Right lung (tissue), 10 donors: ENCODE measurements at places on chromosomes 2 and 18. TPM values are rescaled to one million over a fixed set of nuclear protein-coding genes. Genes with fewer than 3 reads are reported as not detected.

RAX gene
- not detected for polyA plus RNA-seq

GRCh38 chr18:77131100-77131651, 1.4 kb downstream of the MBP start:
- no peak for DNase-seq

DNA sequence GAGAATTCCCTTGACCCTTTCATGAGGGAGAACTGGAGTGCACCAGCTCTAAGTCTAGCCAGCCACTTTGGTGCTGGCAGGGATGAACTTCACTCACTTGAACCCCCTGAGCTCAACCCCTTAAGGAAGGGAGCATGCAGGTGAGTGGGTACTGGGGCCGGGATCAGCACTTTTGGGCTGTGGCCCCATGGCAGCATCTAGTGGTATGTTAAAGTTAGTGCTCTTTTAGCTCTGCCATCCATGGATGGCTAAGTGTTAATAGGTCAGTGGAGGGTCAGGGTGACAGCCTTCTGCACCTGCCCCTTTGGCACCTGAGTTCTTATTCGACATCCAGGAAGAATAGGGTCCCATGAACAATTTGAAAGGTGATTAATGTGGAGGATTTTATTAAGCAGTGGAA, 689.0 kb upstream of the FSHR start:
- no peak for DNase-seq

ZNF521 gene
- 56.8 TPM for polyA plus RNA-seq

- no peak for DNase-seq
Measured at GRCh38 chr2:239775623-239776435, 249.3 kb downstream of the NDUFA10 start.

FTCDNL1 gene
- 0.18 TPM for polyA plus RNA-seq

DNA sequence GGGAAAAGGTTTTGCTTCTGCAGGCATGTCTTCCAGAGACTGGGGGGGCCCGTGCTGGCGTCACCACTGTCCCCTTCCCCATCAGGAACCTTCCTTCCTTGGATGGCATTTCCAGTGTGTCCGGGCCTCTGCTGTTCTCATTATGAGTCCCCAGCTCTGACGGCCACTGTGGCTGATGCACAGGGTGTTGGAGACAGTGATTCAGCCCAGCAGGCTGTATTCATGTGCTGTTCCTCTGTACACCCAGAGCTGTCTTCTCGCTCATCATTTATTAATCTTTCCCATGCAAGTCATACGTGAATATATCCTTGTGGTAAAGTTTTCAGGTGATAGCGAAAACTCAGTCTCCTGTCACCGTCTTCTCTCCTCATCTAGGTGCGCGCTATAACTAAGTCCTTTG, 57.7 kb downstream of the ASAP2 start:
- DNase-seq, result no peak

GRCh38 chr2:106095478-106096298, 98.4 kb downstream of the UXS1 start:
- no peak for DNase-seq

DNA sequence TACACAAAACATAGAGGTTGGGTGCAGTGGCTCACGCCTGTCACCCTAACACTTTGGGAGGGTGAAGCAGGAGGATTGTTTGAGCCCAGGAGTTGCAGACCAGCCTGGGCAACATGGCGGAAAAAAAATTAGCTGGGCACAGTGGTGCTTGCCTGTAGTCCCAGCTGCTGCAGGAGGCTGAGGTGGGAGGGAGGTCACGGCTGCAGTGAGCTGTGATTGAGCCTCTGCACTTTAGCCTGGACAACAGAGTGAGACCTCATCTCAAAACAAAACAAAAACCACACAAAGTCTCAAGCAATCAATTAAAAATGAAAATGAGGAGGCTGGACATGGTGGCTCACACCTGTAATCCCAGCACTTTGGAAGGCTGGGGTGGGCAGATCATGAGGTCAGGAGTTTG, 4.9 kb downstream of the NOP58 start:
- no peak for DNase-seq

STK16 gene
- 32.1 TPM for polyA plus RNA-seq

GRCh38 chr2:45786836-45787357, 135.4 kb downstream of the PRKCE start:
- no peak for DNase-seq

- DNase-seq, result no peak
Measured at GRCh38 chr2:179513181-179513580, 248.5 kb upstream of the SESTD1 start.

DNA sequence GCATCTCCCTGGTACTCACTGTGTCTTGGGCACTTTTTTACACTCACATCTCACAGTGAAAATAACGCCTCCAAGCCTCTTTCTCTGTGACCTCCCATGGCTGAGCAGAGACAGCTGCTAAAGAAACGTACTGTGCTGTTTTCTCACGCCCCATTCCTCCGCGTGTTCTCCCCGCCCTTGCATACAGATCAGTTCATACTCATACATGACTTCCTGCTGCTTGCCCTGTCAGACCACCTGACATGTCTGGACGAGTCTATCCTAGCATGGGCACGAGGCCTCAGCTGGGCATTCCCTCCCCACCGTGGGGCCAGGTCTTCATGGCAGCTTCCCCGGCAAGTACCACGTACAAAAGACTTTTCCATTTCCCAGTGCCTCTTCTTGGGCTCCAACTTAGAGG, 21.2 kb upstream of the IL1A start:
- DNase-seq, result no peak
